ENCODE measurements at places on chromosomes 4 and X.

- peak; percentile 31 for DNase-seq
Observed at GRCh38 chrX:40172401-40173142, 74.8 kb upstream of the BCOR start.

DNA sequence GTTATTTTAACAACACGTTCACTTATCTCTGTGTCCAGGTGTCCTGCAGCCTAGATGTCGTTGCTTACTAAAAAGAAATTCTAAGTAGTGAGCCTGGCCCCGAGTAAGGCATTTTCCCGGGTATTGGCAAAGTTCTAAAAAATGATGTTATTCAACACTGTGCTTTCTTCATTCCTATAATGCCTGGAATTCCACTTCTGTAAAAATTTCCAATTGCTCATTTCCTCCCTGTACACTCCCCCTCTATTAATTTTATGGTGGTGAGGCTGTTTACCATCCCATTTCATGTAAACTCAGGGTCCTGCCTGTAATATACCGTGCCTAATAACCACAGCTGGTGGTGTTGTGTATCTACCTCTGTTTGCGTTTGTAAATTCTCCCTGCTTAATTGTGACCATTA is 14.2 kb downstream of the BST1 start:
- DNase-seq = no peak

GRCh38 chrX:9433596-9433995 is 31.3 kb upstream of the TBL1X start:
- DNase-seq = no peak

DNA sequence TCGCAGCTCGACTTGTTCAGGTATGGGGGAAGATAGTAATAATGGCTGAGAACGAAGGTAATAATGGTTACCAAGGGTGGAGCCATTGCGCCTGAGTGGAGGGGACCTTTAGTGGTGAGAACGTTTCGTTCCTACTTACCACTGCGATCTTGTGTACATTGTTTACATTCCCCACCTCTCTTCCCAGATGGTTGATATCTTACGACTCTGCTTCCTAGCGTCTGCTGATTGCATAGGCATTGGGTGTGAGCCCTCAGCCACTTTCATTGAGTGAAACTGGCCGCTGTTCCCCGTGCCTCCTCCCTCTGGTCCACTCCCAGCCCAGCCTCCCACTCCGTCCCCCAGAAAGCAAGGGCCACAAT is 850 bp downstream of the IGBP1 start:
- DNase-seq = no peak

Measured in activated CD4-positive, alpha-beta T cell treated with anti-CD3 and anti-CD28 coated beads, Interleukin-2, amount 10 ng/mL, durations not matched to agents 7 days and 5 days (primary cell).